SJSA1 (cell line): ENCODE measurements at places on chromosomes 4 and X. TPM values are rescaled to one million over a fixed set of nuclear protein-coding genes. Genes with fewer than 3 reads are reported as not detected.

The KIT gene
- not detected in 2 replicates for total RNA-seq

DNA sequence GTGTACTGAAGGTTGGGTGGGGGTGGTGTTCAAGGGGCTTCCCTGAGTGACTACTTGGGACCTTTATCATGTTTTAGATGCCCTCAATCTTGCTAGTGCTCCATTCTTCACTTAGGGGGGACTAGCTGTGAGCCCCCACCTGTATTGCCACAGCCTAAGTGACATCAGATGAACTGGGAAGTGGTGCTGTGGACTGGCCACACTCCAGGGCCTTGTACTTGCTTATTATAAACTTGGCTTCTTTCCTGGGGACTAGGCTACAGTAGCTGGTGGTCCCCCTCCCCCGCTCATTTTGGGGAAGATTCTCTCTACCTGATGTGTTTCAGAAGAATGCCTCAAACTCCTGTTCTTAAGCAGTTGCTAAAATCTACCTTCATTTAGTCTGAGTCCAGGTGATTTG lies 46.7 kb upstream of the WDR1 start:
- no peaks in the 10 kb centered on the region for H3K36me3 ChIP-seq
- no peak overlapping the region for H3K4me3 ChIP-seq
- no peaks in the 10 kb centered on the region for H3K4me1 ChIP-seq
- DNase-seq: no peak
- H3K27me3 ChIP-seq: no peaks in the 10 kb centered on the region
- H3K27ac ChIP-seq: no peak overlapping the region

DNA sequence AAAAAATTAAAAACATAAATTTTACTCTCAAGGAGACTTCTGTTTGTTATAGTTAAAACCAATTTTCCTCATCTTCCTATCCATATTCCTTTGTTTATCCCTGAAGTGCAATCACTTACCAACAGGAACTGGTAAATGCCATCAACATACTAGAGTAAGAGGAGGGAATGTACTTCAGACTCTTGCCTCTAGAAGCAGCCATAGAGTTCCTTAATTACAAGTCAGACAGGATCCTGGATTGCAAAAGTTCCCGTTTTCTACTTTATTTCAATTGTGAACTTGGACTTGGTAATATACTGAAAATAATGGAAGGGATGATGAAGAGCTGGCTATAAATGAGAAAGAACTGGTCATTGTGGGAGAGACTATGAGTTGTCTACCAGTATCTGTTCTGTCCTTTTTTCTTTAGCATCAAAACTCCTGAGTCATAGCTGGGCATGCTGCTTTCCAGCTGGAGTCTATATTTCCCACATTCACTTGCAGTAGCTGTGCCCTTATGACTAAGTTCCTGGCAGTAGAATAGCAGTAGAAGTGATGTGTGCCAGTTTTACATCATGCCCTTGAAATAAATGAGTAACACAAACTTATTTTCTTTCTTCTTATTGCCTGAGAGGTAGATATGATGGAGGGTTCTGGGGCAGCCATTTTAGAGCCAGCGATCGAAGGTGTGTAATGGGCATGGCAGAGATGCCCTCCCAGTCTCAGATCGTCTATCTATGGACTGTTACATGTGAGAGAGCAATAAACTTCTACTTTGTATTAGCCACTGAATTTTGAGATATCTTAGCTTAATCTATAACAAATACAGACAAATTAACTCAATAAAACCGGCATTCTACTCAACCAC lies 26.8 kb upstream of the SPARCL1 start:
- no peaks in the 10 kb centered on the region for H3K27me3 ChIP-seq
- H3K27ac ChIP-seq: no peak overlapping the region
- no peaks in the 10 kb centered on the region for H3K36me3 ChIP-seq
- H3K4me3 ChIP-seq: no peak overlapping the region

The BTK gene
- not detected in 2 replicates for total RNA-seq

- peaks cover 12% of the 10 kb centered on the region for H3K4me1 ChIP-seq
- no peak overlapping the region for H3K27ac ChIP-seq
- no peaks in the 10 kb centered on the region for H3K27me3 ChIP-seq
- H3K36me3 ChIP-seq: no peaks in the 10 kb centered on the region
Measured at GRCh38 chr4:108336076-108336475, 167.3 kb upstream of the LEF1 start.

DNA sequence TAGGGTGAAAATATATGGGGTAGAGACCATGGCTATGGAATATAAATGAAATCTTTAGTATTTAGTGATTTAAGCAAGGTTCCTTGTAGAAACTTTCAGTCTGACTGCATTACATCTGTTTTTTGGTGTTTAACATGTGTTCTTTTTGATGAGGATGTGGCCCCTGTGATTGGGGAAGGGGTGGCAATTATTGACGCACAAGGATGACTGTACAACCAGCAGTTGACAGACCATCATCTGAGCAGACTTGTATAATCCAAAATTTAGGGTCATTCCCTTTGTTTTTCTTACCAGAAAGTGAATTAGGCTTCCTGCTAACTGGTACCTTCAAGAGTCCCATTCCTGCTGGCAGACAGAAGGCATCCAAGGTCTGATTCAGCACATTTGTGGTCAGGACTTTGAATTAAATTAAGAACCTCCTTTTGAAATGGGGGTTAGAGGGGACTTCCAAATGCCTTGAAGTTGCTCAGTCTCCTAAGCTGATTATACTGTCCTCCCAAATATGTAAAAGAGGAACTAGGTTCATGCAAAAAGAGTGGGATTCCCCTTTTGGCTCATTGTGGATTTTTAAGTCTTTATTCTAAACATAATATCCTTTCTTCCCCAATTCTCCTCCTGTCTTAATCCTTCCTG lies 112.4 kb upstream of the CXCL13 start:
- H3K36me3 ChIP-seq: no peaks in the 10 kb centered on the region
- no peak overlapping the region for H3K27ac ChIP-seq
- peaks cover 5% of the 10 kb centered on the region for H3K4me1 ChIP-seq
- 0 out of 2 replicates have a peak, but pooled peaks cover 3% of the 10 kb centered on the region for H3K27me3 ChIP-seq
- H3K4me3 ChIP-seq: no peak overlapping the region

DNA sequence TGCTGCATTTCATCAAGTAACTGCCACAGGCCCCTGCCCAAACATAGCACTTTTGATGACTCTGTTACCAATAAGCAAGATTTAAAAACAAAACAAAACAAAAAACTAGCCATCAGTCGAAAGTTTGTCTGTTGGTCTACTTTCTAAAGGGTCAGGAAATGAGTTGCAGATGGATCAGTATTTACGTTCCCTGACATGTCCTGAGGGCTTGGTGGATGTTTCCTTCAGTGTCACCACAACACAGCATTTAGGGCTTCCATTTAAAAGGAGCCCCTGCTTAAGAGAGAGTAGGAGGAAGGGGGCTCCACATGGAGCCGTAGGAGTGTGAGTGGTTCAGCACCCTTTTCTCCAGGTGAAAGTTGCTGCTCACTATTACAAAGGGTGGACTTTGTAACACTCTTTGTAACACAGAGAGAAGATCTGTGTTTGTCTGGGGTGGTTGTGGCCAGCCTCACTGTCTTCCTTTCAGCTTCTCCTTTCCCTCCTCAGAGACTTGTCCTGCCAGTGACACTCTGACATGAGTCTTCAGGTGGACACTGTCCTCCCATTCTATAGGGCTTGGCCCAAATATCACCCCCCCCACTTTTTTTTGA lies 167.5 kb upstream of the PDE5A start:
- no peaks in the 10 kb centered on the region for H3K36me3 ChIP-seq
- H3K27ac ChIP-seq: no peak overlapping the region
- H3K27me3 ChIP-seq: no peaks in the 10 kb centered on the region
- peaks cover 6% of the 10 kb centered on the region for H3K4me1 ChIP-seq

The CHRDL1 gene
- total RNA-seq: 0.89 and 3.6 TPM in 2 replicates

DNA sequence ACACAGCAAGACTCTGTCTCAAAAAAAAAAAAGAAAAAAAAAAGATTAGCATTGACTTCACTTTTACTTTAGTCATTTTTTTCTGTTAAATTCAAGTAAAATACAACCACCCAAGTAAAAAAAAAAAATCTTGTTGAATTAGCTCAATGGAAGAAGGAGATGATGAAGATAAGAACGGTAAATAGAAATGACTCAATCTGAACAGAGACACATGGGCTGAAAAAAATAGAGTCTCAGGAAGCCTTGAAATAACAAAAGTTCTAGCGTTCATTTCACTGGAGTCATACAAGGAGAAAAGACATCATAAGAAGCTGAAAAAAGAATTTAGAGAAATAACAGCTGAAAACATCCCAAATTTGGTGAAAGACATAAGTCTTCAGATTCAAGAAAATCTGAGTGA lies 75.5 kb downstream of the CASP3 start:
- no peak overlapping the region for H3K4me3 ChIP-seq
- DNase-seq: no peak
- no peak overlapping the region for H3K27ac ChIP-seq
- no peaks in the 10 kb centered on the region for H3K36me3 ChIP-seq

- no peak overlapping the region for H3K4me3 ChIP-seq
- peaks cover 17% of the 10 kb centered on the region for H3K4me1 ChIP-seq
- no peak overlapping the region for H3K27ac ChIP-seq
- DNase-seq: no peak
Measured at GRCh38 chr4:113969709-113970334, 9.6 kb downstream of the ARSJ start.

- H3K27ac ChIP-seq: peak within 1 kb of the TSS; percentile 29; the same call in 1 of the 2 replicates
- peak; percentile 52 for DNase-seq
- H3K27me3 ChIP-seq: no peaks in the 10 kb centered on the region
- H3K36me3 ChIP-seq: no peaks in the 10 kb centered on the region
- H3K4me1 ChIP-seq: peaks cover 15% of the 10 kb centered on the region
- H3K4me3 ChIP-seq: peak within 1 kb of the TSS; percentile 64
Measured at GRCh38 chrX:54495814-54496516, at the start of gene FGD1. TSS of gene FGD1 (minus strand) at chrX:54496234. CDS start at chrX:54495432, 802 bp downstream.

The C4orf51 gene
- total RNA-seq: not detected in 2 replicates

The TMA16 gene
- total RNA-seq: 26.2 and 41.0 TPM in 2 replicates

GRCh38 chrX:1717373-1717772 lies 102.5 kb downstream of the ASMT start:
- no peak overlapping the region for H3K4me3 ChIP-seq
- peaks cover 12% of the 10 kb centered on the region for H3K4me1 ChIP-seq
- no peaks in the 10 kb centered on the region for H3K27me3 ChIP-seq
- H3K36me3 ChIP-seq: no peaks in the 10 kb centered on the region

The RTL9 gene
- 0.11 TPM in 1 of 2 replicates, not detected in the other for total RNA-seq

GRCh38 chr4:182593402-182593801 lies 323.8 kb downstream of the DCTD start:
- no peaks in the 10 kb centered on the region for H3K27me3 ChIP-seq
- H3K27ac ChIP-seq: no peak overlapping the region
- no peaks in the 10 kb centered on the region for H3K4me1 ChIP-seq
- H3K36me3 ChIP-seq: no peaks in the 10 kb centered on the region

GRCh38 chr4:87497159-87497558 lies 32.0 kb downstream of the SPARCL1 start:
- no peaks in the 10 kb centered on the region for H3K36me3 ChIP-seq
- DNase-seq: no peak
- no peaks in the 10 kb centered on the region for H3K27me3 ChIP-seq
- H3K27ac ChIP-seq: no peak overlapping the region
- H3K4me3 ChIP-seq: no peak overlapping the region

GRCh38 chr4:169530048-169530447 lies 82.3 kb downstream of the NEK1 start:
- H3K36me3 ChIP-seq: no peaks in the 10 kb centered on the region
- no peak overlapping the region for H3K27ac ChIP-seq
- no peaks in the 10 kb centered on the region for H3K27me3 ChIP-seq
- no peak overlapping the region for H3K4me3 ChIP-seq

GRCh38 chr4:6275351-6275750 lies 5.7 kb downstream of the WFS1 start:
- H3K27me3 ChIP-seq: no peaks in the 10 kb centered on the region
- DNase-seq: no peak
- H3K36me3 ChIP-seq: no peaks in the 10 kb centered on the region
- H3K4me1 ChIP-seq: peaks cover 48% of the 10 kb centered on the region
- H3K27ac ChIP-seq: no peak overlapping the region

GRCh38 chrX:135432453-135432852 lies 10.7 kb downstream of the SMIM10L2A start:
- H3K36me3 ChIP-seq: no peaks in the 10 kb centered on the region
- H3K4me3 ChIP-seq: no peak overlapping the region
- no peaks in the 10 kb centered on the region for H3K4me1 ChIP-seq
- no peak overlapping the region for H3K27ac ChIP-seq
- H3K27me3 ChIP-seq: no peaks in the 10 kb centered on the region
- no peak for DNase-seq

GRCh38 chrX:122363112-122363795 lies 820.8 kb upstream of the GRIA3 start:
- H3K4me3 ChIP-seq: no peak overlapping the region
- H3K27ac ChIP-seq: no peak overlapping the region
- no peaks in the 10 kb centered on the region for H3K36me3 ChIP-seq
- H3K27me3 ChIP-seq: no peaks in the 10 kb centered on the region

DNA sequence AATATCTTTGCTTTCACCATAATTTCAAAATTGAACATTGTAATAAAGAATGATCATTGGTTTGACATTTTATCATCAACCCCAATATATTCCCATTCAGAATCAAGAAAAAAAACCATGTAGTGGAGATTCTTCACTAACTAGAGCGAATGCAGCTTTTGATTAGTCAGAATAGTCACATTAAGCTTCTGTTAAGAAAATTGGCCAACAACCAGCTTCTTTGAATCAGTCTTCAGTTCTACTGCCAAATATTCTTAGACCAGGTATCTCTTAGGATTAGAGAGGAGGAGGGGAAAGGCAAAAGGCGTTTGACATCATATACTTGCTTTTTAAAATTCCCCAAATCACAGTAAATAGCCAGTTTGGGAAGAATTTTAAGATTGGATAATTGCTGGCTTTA lies 22.2 kb upstream of the TBC1D8B start:
- H3K27me3 ChIP-seq: no peaks in the 10 kb centered on the region
- no peak for DNase-seq
- H3K27ac ChIP-seq: no peak overlapping the region
- no peaks in the 10 kb centered on the region for H3K4me1 ChIP-seq
- no peaks in the 10 kb centered on the region for H3K36me3 ChIP-seq

DNA sequence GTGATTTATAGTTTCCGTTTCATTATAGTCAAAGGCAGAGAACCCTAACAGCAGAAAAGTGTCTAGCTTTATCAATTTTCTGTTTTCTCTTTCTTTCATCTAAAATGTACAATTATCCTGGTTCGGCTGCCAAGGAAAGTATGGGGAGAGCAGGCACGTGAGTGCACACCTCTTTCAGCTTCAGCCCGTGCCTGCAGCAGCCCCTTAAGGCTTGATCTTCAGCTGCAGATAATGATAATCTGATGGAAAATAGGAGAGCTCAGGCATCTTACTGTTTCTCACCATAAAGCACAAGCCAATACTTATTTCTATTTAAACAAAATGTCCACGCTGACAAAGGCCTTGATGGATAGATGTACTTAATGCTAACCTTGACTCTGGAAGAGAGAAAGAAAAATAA lies 334.4 kb downstream of the UNC5C start:
- H3K36me3 ChIP-seq: no peaks in the 10 kb centered on the region
- no peak overlapping the region for H3K27ac ChIP-seq
- H3K4me1 ChIP-seq: no peaks in the 10 kb centered on the region
- no peak for DNase-seq
- H3K27me3 ChIP-seq: no peaks in the 10 kb centered on the region

The GABRE gene
- total RNA-seq: 9.8 and 17.1 TPM in 2 replicates
